Ovary (tissue), 10 donors: ENCODE measurements at places on chromosomes 12 and 14. TPM values are rescaled to one million over a fixed set of nuclear protein-coding genes. Genes with fewer than 3 reads are reported as not detected.

DNA sequence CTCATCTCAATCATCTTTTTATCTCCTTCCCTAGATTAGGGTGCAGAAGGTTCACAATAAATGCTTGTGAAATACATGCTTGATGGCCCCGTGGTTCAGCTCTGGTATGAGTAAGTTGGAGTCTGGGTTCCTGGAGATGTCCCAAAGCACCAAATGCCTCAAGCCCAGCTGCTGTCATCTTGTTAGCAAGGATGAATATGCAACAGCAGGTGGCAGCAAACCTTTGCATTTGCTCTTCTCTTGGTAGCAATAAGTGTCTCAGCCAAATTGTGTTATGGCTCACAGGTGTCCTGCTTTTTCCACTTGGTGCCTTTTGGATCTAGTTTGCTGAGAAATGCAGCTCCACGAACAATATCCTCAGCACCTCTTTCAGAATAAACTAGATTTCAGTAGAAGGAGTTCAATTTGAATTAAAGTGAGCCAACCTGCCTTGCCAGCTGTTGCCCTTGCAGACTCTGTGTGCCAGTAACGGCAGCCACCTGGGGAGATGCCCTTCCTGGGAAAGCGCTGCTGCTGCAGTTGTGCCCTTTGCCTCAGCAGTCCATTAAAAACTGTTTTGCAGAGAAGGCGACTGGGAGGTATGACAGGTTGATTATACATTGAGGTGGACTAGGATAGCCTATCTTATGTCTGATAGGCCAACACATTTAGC, 417.3 kb downstream of the SNAPC1 start:
- no peak for DNase-seq

- DNase-seq: peak; percentile 65
Measured at GRCh38 chr14:22837114-22837749, 847 bp downstream of the MMP14 start.

The MFAP5 gene
- not detected for total RNA-seq

DNA sequence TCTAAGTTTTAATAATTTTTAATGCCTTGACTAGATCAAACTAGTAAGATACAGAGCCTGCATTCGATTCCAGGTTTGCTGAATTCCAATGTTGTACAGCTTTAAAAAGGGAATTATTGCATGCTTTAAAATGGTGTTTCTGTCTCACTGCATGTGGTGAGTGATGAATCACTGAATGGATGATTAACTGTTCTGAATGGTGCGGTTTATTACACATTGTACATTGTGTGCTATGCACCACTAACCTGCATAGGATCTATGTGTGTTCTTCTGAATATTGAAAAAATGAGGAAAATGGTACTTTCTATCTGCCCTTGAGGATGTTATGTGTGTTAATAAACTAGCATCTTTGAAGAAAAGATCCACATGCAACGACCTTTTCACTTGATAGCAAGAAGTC, 231.7 kb downstream of the NRXN3 start:
- no peak for DNase-seq

DNA sequence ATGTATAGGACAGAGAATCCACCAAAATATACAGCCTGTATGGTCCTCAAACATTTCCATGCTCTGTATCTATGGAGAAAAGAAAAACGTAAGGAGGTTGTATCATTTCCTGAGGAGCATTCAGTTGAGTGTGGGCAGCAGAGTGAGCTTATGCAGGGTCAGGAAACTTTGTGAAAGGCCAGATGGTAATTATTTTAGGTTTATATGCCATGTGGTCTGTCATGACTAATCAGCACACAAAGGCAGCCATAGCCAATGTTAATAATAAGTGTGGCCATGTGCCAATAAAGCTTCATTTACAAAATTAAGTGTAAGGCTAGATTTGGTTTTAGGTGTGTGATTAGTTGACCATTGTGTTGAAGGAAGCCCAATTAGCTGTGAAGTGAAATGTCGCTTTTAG, 33.2 kb upstream of the A2M start:
- no peak for DNase-seq

GRCh38 chr12:67989184-67989920, at the start of gene IFNG-AS1:
IFNG-AS1 (plus strand) TSS chr12:67989447.
- no peak for DNase-seq

DNA sequence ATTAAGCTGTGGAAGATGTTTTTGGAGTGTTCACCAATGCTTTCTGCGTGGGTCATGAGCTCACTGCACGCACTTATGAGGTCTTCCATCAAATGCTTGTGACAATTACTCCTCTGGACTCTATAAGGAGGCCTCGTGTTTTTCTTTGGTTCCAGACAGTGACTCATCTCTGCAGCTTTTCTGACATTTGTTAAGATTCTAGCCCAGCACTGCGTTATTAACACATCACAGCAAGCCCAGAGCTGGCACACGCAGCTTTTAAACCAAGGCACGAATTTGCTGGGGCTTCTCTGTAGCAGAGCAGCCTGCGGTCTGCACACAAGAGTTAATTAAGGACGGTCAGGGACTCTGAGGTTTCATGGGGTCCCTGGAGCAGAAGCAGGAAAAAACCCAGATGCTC, 16.9 kb downstream of the MEG3 start:
- DNase-seq: no peak

- DNase-seq: peak; percentile 72
Measured at GRCh38 chr14:103206023-103206481, 82.8 kb downstream of the TNFAIP2 start.

DNA sequence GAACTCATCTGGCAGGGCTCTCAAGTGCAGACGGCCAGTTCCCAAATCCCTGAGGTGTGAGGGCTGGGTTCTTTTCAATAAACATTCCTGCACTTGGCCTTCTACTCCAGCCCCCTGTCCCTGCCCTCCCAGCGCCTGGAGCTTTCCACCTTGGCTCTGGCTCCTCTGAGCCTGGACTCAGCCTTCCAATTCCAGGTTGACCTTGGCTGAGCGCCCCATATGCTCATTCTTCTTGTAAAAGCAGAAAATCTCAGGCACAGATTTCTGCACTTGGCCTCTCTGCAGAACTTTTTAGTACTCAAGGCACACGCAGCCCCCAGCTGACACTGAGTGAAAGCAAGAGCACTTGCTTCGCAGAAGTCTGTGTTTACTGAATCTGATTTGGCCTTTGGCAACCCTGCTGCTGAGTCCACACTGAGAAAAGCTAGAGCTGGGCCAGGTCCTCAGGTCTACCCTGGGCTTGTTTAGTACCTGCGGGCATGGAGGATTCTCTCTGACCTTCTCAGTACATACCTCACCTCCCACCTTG, 222.7 kb downstream of the MSRB3 start:
- peak; percentile 56 for DNase-seq

- DNase-seq: peak; percentile 36
Measured at GRCh38 chr12:32437095-32437515, 37.7 kb downstream of the FGD4 start.

GRCh38 chr12:50999093-50999492, 27.1 kb downstream of the SLC11A2 start:
- no peak for DNase-seq

DNA sequence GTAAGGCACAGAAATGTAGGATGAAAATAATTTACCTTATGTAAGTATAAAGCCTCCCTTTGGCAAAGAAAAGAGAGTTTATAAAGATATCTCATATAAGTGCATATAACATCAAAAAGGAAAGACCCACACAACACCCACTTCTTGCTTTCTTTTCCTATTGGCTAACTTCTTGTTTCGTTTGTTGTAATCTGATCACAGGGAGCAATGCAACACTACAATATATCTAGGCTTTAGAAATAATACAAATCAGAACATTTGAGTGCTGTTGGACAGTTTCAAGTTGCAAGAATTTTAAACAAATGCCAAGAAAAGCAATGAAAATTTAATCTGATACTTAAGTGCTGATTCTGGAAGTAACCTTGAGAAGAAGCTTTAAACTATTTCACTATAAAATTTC, 1.3 kb downstream of the FGD6 start:
- no peak for DNase-seq
